ENCODE measurements at places on chromosomes 6 and 20.

DNA sequence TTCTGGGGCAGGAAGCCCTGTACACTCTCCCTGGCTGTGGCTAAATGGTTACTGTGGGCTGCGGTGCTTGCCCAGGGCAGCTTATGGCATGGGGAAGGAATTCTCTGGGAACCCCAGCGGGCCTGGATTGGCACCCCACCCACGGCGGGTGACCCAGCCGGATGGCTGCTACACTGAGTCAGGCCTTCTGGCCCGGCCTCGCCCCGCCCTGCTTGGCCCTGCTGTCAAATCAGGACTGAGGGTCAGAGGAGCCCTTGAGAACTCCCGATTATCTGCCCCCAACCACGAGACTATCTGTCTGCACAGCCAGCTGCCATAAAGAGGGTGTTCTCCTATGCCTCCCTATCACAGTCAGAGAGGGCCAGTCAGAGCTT lies 7.3 kb upstream of the ITPR3 start:
- DNase-seq, result no peak

- no peak for DNase-seq
These were observed 56.1 kb upstream of the STMND1 start for GRCh38 chr6:17045581-17046322.

GRCh38 chr6:135093578-135093977 lies 39.0 kb upstream of the HBS1L start:
- DNase-seq, result no peak

- no peak for DNase-seq
These were observed 71.3 kb upstream of the MYL9 start for GRCh38 chr20:36469973-36470372.

- peak; percentile 61 for DNase-seq
These were observed 61.8 kb downstream of the RPP40 start for GRCh38 chr6:4941782-4942672.

DNA sequence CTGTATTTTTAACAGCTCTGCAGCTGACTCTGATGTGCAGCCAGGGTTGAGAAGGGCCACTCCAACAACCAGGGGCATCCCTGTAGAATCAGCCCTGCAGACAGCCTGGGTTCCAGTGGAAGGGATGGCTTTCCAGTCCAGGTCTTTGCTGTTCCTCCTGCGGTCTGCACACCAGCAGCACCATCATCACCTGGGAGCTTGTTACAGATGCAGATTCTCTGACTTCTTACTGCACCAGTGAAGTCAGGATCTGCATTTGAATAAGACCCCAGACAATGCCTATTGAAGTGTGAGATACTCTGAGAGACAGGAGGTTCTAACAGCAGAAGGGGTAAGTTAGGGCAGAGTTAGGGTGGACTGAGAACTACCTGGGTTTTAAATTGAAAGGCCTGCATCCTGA lies 151.3 kb downstream of the F13A1 start:
- DNase-seq, result no peak

DNA sequence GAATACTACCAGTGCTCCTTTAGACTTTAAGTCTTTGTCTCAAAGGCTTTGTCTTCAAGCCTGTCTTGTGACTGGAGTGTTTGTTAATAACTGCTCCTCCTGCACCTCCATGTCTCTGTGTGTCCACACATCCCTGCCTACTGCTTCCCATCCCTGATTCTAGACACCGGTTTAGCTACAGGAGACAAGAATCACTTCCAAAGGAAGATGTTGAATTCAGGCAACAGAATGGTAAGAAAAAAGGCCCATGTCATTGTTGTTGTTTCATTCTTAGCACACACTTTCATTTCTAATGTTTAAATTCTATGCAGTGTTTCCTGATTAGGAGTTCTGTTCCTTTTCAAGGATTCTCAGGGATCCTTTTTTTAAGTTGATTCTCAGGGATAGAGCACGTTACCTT lies 293.6 kb upstream of the STXBP5 start:
- no peak for DNase-seq

DNA sequence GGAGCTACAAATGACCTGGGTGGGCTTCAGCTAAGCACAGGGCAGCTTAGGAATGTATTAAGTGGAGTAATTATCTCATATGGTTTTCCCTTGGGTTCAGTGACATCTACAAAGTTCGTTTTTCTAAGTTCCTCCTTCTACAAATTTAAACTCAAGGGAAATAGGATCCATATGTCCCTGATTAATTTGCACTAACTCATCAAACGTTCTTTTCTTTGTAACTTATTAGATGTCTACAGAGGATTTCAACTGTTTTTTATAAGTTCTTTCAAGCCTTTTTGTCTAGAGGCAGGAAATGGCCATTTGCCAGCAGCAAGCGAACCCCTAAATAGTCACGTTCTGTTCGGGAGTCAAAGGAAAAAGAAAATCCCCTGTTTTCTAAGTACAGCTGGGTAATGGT lies 1060.3 kb downstream of the KIF16B start:
- no peak for DNase-seq

- DNase-seq, result no peak
These were observed 303.6 kb upstream of the SLC35B3 start for GRCh38 chr6:8738951-8739350.

DNA sequence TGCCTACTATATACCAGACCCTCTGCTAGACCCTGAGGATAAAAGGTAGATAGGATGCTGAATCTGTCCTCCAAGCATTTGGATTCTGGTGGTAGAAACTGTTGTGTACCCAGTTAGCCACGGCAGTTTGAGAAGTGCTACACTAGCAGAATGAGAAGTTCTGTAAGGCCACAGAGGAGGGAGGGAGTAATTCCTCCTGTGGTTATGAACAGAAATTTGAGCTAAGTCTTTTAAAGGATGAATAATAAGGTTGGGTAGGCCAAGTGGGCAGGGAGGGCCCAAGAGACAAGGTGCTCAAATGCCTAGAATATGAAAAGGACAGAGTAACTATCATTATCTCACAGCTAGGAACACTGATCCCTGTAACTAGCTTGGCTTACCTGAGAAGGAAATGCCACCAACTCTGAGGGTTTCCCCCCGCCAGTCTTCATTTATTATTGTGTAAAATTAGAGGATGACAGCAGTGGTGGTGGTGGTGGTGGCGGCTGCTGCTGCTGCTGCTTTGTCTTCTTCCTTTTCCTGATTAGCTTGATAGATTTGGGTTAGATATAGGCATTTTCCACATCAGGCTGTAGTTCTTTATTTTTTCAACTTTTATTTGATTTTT lies 243.3 kb downstream of the PRL start:
- DNase-seq, result peak; percentile 11

- no peak for DNase-seq
These were observed 494.1 kb upstream of the ARID1B start for GRCh38 chr6:156283091-156283490.

DNA sequence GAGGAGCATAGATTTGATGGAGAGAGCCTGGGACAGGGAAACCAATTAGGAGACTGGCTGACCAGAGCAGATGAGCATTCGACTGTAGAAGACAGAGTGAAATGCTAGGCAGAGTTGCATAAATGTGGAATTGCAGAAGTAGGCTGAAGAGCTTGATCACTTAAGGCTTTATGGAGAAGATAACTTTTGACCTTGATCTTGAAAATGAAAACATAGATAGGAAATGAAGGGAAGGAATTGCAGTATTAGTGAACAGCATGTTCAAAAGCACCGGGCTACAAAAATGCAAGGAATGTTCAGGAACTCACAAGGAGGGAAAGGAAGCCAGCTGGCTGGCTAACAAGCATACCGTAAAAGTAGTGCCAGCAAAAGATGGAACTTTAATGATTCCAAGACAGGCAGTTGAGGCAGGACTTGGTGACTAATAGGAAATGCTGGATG lies 20.5 kb upstream of the LTV1 start:
- no peak for DNase-seq

- no peak for DNase-seq
These were observed 22.9 kb downstream of the CNKSR3 start for GRCh38 chr6:154487367-154488247.

DNA sequence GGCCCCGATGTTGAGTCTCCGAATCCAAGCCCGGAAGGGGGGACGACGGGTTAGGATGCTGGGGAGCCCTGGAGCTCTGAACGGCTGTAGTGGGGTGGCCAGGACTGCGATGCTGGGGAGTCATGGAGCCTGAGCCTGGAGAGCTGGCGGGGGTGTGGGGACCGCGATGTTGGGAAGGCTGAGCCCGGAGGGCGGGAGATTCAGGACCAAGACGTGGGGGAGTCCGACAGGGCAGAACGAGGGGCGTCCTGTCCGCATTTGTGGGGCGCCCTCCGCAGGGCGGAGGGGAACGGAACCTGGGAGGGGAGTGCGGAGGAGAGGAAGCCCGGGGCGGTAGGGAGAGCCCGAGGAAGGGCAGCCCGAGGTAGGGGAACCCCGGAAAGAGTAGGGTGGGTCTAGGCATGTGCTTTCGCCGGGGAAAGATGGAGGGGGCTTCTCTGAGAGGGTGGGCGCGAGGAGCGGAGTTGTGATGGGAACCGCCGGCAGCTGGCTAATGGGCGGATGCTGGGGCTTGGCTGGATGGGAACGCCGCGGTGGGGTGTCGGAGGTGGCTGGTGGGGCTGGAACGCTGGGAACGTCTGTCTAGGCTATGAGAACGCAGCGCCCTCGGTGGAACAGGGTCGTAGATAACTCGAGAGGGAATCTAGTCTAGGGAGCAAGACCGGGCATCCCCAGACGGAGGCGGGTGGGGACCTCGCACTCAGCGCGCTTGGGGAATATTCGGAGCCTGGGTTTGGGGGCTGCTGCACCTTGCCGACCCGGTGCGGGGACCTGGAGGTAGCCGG lies 684 bp downstream of the PAQR8 start:
- DNase-seq, result peak; percentile 80

GRCh38 chr6:148580442-148580841 lies 166.4 kb upstream of the UST start:
- DNase-seq, result no peak

DNA sequence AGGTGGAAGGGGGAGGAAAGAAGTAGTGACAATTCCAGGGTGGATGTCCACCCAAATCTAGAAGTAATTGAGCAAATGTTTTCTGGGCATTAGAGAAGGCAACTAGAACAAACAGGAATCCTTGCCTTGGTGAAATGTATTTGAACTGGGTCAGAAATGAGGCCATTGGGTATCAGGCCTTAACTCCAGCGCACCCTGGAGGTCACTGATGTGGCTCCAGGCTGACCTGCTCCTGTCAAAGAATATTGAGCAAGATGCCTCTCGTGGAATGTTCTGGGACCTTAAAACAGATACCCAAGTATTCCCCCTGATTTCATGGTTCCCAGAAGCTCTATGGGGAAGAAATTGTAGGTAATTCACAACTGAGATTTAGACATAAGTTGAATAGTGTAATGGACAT lies 6.9 kb downstream of the HLA-DPB1 start:
- no peak for DNase-seq

- no peak for DNase-seq
These were observed 37.7 kb upstream of the PKHD1 start for GRCh38 chr6:52125139-52125538.

DNA sequence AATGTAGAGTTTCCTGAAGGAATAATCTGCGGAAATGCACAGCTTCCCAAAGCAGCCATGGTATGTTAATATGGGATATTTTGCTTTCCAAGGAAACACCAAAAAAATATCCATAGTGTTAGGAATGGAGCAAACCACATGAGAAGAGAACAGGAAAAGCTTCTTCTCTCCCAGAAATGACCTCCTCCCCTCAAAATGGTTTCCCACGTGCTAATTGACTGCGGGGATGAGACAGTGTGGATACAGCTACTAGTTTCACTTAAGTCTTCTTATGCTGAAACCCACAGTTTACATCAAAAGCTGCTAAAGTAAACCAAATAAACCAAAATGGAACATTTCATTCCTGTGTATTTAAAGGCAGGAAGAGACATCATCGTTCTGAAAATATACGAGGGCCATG lies 69.4 kb downstream of the FYN start:
- DNase-seq, result no peak

DNA sequence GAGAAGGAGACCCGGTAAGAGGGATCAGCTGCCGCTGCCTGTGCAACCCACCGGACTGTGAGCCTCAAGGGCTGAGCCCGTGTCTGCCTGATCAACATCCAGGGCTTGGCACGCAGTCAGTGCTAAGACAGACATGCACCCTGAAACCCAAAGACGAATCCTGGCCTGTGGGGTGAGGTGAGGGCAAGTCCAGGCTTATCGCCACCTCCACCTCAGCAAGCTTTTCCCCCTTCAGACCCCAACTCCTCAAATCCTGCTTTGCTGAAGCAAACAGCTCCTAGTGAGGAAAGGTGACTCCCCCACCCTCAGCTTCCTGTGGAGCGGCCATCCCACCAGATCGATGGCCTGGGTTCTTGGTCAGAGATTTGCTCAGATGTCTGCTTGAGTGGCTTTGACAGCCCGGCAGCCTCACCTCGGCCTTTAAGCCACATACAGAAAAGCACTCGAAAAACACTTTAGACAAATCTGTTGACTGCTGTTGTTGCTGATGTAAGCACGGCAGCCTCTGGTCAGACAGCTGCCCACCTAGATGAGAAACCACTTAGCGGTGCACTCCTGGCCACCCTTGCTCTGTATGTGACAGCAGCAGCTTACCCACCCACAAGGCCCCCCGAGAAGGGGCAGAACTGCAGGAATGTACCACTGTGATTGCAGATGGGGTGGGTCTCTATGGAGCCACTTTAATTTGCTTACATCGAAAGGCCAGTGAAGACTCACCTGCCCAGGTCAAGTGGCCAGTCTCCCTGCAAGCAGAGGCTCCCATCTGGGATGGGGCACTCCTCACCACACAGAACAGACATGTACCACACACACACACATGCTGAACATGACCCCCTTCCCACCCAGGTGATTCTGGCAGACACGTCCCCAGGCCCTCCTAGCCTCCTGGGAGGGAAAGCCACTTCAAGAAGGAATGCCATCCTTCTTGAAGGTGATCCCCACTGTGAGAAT lies 14.8 kb downstream of the MTCH1 start:
- DNase-seq, result no peak

GRCh38 chr20:4925842-4926530 lies 75.3 kb downstream of the SLC23A2 start:
- DNase-seq, result no peak
